ENCODE measurements at places on chromosomes 3 and 15.
A peak's percentile ranks its signal among the peaks of the same experiment; 100 is the strongest.

- DNase-seq = no peak
Observed at GRCh38 chr15:28923726-28924280, 38.0 kb downstream of the APBA2 start.

- no peak for DNase-seq
Observed at GRCh38 chr15:41944313-41944940, 27.9 kb downstream of the EHD4 start.

- no peak for DNase-seq
Observed at GRCh38 chr15:77939851-77940250, 137.7 kb downstream of the TBC1D2B start.

DNA sequence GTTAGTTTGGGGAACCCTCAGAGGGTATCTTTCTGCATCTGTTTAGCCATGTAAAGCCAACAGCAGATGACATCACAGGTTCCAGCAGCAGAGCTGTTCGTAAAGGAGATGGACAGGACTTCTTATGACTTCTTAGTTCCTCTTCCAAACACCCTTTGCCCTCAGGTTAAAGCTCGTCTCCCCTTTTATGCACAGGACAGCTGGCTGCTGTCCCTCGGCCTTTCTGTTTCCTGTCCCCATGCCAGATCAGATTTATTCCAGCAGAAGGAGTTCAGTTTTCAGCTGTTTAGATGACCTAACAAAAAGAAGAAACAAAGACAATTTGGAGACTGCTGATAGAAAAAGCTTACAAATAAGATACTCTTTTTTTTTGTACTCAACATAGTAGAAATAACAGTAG is 45.1 kb downstream of the SEC22A start:
- DNase-seq = no peak

DNA sequence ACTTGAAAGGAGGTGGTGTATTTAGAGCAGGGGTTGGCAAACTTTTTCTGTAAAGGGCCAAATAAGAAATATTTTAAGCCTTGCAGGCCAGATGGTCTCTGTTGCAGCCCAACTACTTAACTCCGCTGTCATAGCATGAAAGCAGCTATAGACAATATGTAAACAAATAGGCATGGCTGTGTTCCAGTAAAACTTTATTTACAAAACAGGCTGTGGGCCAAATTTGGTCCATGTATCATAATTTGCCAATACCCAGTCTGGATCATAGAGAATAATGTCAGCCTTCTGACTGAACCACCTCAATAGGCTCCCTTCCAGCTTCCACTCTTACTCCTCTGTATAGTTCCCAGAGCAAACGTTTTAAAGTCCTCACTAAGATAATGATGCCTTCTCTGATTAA is 638.8 kb upstream of the CFAP20DC start:
- no peak for DNase-seq

- no peak for DNase-seq
Observed at GRCh38 chr15:100645671-100646070, 43.3 kb downstream of the ASB7 start.

DNA sequence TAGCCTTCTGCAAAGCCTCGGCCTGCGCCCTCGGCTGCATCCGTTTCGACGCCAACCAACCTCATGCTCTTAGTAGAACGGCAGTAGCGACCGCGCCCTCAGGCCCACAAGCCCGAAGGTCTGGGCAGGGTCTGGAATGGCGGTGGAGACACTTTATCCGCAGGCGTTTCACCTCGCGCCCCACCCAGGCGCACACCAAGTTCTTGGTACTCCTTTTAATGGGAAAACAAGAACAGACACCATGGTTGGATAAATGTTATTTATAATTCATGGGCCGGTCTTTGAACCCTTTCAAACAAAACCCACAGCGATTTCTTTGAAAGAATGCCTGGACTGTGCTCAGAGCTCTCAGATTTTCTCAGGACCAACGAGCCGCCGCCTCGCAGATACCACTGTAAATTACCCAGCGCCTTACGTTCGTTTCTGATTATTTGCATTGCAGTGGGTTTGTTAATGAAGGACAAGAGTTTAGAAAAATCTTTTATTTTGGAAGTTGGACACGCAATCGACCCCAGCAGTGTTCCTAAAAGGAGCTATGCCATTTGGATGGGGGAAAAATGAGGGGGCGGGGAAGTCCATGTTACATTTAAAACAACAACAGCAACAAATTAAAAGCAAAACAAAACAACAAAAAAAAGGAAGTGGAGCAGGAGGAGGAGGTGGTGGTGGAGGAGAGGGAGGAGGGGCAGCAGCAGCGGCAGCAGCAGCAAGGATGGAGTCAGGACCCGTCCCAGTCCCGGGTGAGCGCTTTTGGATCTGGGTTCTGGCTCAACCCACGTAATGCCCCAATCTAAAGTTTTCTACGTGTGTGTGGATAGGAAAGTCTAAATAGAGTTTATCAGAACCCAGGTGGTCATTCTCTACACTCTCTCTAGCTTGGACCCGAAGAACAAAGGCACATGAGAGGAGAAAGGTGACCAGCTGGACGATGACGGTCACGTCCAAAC is 993 bp upstream of the ISL2 start:
- no peak for DNase-seq

GRCh38 chr3:72361990-72362389 is 486.3 kb downstream of the SHQ1 start:
- DNase-seq = no peak

DNA sequence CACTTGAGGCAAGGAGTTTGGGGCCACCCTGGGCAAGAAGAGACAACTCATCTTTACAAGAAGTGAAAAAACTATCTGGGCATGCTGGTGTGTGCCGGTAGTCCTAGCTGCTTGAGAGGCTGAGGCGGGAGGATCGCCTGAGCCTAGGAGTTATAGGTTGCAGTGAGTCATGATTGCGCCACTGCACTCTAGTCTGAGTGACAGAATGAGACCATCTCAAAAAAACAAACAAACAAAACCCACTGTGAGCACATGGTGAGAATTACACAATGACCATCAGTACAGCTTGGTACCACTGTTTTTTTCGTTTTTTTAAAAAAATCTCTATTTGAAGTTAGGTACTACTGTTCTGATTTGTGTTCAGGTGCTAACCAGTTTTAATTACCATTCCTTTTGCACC is 13.6 kb downstream of the VPS39 start:
- no peak for DNase-seq

GRCh38 chr3:66037986-66038369 is 740 bp downstream of the MAGI1 start:
- DNase-seq = no peak

GRCh38 chr3:29240248-29240647 is 40.6 kb upstream of the RBMS3 start:
- peak; percentile 17 for DNase-seq

DNA sequence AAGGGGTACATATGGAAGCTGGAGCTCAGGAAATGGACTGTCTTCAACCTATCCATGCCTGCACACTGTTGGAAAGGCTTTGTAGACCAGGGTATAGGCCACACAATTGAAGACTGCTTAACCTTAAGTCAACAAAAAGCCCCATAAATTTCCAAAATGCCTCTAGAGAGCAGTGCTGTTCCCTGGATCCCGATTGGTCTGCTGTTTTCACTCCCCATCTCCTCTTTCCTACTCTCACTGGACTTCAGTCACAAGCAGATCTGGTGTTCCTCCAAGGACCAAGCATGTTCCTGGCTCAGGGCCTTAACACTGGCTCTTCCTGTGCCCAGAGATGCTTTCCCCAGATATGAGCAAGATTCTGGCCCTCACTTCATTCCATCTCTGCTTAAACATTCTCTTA is 22.8 kb upstream of the LRRC34 start:
- no peak for DNase-seq

DNA sequence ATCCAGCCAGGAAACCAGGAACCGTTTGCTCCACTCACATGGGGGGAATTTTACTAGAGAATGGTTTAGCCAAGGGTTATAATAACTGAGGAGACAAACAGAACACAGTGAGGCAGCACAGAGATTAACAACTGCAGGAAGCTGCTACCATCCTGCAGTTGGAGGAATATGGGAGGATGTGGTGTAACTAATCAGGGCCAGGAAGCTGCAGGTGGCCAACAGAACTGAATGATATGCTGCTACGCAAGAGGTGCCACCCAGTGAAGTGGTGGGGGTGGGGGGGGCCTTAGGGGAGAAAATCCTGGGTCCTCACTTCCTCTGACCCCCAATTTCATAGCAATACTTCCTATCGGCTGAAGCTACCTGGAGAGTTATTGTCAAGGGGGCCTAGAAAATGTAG is 306.4 kb upstream of the STT3B start:
- no peak for DNase-seq

GRCh38 chr3:155861476-155862183 is 7.4 kb upstream of the SLC33A1 start:
- DNase-seq = no peak

DNA sequence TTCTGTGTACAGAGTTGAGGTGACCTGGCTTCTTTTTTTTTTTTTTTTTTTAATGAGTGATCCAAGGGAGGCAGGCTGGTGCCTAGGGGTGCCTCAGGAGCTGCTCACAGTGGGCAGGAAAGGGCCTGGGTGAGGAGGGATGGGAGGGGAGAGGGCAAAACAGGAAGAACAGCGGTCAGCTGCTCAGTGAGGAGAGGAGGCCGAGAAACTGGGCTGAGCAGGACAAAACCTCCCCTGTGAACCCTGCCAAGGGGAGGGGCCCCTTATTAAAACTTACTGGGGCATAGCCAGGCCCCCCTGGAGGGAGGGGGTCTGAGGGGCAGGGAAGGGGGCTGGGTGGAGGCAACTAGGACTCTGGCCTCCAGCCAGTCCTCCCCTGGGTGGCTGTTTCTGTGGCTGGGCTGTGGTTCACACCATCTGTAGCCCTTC is 3.5 kb downstream of the PLEKHO2 start:
- DNase-seq = no peak

DNA sequence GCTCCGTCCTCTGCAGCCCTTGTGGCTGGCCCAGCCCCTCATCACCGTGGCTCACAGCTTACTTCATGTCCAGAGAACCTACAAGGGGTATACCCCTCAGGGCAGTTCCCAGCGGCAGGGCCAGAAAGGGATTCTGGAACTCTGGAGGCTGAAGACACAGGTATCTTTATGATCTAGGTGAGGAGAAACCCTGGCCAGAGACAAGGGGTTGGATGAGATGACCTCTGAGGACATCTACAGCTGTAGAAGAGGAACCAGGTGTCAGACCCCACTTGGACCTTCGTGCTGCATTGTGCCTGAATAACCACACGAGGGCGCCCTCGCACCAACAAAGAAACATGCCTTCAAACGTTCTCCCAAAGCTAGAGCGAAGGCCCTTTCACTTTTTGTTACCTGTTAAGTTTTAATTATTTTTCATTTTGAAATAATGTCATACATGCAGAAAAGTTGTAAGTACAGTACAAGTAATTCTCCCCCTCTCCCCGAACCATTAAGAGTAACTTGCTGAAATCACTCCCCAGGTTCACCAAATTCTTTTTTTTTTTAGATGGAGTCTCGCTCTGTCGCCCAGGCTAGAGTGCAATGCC is 118.7 kb upstream of the SMAD3 start:
- DNase-seq = no peak

GRCh38 chr15:65906396-65906795 is 37.1 kb downstream of the RAB11A start:
- no peak for DNase-seq

- no peak for DNase-seq
Observed at GRCh38 chr3:123469323-123469995, 20.6 kb upstream of the ADCY5 start.

DNA sequence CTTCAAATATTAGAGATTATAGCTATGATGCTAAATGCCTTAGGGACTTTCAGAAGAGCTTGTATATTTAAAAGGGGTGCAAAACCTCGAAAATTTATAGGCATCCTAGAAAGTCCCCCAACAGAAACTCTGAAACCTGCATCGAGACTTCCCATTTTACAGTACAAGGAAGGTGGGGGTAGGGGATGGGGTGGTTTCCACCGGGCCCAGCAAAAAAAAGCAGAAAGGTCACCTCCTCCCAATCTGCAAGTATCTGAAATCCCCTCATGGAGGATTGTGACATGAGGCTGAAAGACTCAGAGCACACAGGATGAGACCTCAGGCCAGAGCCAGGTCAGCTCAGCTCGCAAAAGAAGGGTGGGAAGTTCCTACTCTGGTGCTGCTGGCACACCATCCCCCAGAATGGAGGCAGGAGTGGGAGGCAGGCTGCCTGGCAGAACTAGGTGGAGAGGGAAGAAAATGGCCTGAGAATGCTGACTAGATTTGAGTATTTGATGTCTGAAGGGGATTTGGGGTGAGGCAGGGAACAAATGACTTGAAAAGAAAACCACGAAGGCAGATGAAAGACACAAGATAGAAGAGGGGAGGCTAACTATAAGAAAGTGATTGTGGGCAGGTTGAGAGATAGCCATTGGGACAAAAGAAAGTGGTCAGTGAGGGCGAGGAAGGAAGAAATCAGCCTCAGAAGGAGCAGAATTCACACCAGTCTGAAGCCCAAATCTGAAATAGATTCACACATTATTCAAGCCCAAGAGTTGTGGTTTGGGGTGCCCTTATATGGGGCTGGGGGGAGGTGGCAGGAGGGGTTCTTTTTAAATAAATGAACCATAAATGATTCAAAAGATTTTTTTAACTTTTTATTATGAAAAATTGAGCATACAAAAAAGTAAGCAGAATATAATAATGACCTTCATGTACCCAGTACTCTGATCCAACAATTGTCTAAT is 22.5 kb upstream of the TSC22D2 start:
- no peak for DNase-seq

- DNase-seq = no peak
Observed at GRCh38 chr15:50050986-50051743, 67.9 kb downstream of the ATP8B4 start.

- DNase-seq = no peak
Observed at GRCh38 chr15:62363913-62364312, 198.8 kb upstream of the C2CD4B start.

DNA sequence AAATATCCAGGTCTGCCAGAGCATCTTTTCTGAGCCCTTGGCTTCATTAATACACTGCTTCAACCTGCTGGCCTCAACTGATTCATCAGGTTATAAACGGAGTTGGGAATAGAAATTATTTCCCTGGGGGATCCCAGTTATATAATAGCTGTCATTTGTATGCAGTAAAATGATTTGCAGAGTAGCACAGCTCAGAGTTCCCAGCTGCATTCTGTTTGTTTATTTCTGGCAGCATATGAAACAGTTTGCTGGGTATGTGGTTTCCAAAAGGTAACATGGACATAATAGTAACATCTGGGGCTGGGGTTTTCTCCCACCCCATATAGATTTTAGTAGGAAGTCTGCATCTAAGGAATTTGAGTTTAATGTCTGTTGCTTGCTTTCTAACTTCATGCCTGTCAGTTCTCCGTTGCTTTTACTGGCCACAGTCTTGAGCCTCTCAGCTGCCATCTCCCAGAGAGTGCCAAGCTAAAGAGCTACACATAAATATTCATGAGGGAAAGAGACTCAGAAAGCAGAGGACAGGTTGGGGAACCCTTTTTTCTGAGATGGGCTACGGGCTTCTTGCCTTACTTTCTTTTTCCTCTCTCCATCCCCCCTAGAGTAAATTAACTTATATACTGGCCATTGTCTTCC is 124.6 kb downstream of the TMEM108 start:
- no peak for DNase-seq

- DNase-seq = no peak
Observed at GRCh38 chr15:40921949-40922607, 7.1 kb upstream of the DLL4 start.

DNA sequence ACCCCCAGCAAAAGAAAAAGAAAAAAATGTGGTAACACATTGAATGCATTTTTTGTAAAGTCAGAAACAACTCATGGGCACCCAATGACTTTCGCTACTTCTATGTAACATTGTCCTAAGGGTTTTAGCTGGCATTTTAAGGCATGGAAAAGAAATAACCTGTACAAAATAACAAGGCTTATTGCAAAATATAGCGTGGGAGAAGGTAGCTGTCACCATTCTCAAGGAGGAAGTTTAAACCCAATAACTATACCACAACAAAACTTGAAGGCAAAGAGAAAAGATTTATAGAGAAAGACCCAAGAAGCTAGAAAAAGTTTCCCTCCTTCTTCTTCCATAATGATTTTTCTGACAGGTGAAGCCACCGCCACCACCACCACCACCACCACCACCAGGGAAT is 55.7 kb upstream of the ACP3 start:
- no peak for DNase-seq

All from 8988T (cell line).